ENCODE measurements at places on chromosomes 2 and 18.

- no peak for DNase-seq
Observed at GRCh38 chr2:38434595-38434994, 57.5 kb upstream of the ATL2 start.

DNA sequence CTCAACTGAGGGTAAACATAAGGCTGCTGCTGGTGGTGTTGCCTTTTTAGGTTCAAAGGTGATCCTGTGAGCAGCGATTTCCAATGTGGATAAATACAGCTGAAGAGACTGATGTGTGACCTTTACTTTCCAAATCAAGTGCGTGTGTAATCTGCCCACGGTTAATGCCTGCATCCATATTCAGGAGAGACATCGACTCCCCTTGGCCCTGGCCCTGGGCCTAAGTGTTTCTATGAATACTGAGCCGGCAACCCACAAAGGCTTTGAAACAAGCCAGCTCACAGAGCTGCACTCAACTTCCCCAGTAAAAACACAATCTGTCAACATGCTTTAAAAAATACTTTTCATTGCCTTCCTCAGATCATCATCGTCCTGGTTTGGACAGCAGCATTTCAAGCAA lies 1026.6 kb downstream of the TMEM182 start:
- no peak for DNase-seq

DNA sequence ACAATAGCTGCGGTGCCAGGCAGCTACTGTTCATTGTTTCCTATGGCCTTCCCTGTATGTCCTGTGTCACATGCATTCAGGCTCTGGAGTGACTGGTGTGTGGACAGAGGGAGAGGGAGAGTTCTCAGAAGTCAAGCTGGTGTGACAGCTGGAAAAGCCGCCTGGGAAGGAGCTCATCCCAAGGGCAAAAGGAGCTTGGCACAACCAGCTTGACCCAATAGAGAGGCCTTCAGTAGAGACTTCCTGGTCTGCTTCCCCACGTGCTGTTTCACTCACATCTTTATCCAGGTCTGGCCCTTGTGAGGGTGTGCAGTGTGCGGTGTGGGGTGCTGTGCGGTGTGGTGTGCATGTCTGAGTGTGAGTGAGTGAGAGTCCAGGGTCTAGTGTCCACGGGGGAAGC lies 11.1 kb upstream of the NT5DC4 start:
- DNase-seq = no peak

- no peak for DNase-seq
Observed at GRCh38 chr2:9709539-9710285, 78.9 kb upstream of the YWHAQ start.

DNA sequence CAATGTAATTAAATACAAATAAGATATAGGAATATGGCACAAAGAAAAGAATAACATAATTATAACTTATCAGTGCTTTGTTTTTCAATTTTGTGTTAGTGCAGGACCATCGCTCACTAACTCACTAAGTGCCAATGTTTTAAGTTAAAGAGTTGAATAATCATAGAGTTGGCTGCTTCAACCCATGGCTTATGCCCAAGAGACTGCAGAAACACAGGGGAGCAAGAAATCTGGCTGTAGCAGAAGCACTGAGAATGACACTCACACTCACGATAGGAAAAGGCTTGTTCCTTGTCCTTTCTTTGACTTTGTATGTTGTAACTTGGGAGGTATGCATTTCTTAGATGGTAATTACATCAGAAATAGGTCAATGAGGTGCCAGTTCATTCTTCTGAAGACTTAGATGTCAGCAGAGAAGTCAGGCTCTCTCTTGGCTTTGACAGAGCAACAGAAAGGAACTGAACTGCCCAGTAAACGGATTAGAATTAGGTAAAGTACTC lies 852.2 kb downstream of the LRRTM4 start:
- DNase-seq = no peak

- no peak for DNase-seq
Observed at GRCh38 chr2:187446711-187447110, 1.3 kb downstream of the CALCRL start.

- DNase-seq = no peak
Observed at GRCh38 chr2:105747991-105748390, 3.3 kb downstream of the NCK2 start.

DNA sequence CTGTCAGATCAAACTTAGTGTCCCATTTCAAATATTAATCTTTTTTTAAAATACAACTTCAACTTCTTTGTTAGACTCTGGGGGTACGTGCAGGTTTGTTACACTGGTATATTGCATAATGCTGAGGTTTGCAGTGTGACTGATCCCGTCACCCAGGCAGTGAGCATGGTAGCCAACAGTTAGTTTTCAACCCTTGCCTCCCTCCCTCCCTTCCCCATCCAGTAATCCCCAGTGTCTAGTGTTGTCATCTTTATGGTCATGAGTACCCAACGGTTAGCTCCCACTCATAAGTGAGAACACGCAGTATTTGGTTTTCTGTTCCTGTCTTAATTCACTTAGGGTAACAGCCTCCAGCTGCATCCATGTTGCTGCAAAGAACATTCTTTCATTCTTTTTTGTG lies 23.9 kb downstream of the NOL10 start:
- no peak for DNase-seq

DNA sequence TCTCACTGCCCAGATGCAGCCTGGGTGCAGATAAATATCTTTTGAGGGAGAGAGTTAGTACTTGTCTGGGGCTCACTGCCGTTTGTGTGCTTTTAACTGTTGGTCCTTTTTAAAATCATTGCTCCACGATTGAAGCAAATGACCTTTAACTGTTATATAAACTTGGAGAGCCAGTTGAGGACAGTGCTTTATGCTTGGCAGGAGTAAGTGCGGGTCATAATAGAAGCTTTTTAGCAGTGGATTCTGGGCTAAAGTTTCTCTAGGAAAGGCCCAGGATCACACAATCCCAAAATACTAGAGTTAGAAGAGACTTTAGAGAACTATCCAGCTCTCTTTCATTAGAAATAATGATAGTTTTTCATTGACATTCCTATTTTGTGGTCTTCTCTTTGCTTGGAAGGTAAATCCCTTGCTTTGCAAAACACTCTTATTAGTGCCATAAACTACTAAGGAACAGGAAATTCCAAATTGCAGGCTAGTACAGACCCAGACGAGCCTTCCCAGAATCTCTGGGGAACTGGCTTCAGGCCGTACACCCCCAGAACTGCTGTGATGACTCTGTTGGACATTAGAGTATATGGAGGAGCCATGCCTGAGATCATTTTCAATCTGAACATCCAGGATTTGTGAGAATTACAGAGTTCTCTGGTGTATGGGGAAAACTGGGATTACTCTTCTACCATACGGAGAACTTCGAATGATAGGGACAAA lies 19.1 kb downstream of the LIMS1 start:
- no peak for DNase-seq

DNA sequence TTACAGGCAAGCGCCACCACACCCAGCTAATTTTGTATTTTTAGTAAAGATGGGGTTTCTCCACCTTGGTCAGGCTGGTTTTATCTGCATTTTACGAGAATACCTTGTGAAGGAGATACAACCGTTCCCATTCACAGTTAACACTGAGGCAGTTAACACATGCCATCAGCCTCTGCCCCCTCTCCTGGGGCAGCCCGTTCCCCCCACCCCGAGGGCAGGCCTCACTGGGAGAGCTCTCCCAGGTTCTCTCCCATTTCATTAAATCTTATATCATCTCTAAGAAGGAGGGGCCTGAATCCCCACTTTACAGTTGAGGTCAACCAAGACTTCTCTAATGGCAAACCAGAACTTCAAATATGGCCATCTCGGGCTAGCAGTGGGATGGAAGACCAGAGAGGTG lies 95.0 kb upstream of the ST3GAL5 start:
- no peak for DNase-seq

DNA sequence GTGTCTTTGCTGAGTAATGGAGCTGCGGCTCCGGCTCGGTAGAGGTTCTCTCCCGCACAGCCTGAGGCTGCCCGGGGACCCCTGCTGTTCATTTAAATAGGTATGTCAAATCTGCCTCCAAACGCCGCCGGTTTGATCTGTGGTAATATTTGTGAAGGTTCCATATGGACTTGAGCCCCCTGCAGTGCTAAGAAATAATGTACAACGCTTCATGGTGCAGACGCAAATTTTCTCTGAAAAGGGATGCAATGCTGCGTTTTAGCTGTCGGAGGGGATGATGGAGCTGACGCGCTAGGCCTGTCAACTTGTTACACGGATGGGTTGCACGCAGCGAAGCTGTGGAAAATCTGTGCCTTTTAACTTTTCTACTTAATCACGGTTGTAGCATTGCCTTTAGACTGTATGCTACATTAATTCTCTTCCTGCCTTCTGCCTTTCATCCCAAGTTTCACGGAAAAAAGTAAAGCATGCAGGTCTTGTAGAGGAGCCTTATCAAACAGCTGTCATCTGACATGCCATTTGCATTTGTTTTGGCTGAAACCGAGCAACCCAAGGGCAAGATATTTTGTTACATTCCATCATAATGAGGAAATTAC lies 43.2 kb downstream of the MRPS9 start:
- DNase-seq = no peak

GRCh38 chr2:195612611-195613495 lies 44.2 kb upstream of the SLC39A10 start:
- DNase-seq = peak; percentile 17

DNA sequence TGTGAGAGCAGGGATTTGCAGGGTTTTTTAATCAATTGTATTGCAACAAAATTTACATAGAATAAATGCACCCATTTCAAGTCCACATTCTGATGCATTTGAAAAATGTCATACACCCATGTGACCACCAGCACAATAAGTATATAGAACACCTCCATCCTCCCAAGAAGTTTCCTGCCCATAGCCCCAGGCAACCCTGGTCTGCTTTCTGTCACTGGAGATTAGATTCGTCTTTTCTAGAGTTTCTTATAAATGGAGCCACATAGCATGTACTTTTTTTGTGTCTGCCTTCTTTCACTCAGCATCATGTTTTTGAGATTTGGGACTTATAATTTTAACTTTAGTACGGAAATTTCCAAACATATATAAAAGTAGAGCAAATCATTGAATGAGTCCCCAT lies 127.2 kb upstream of the EPAS1 start:
- no peak for DNase-seq

DNA sequence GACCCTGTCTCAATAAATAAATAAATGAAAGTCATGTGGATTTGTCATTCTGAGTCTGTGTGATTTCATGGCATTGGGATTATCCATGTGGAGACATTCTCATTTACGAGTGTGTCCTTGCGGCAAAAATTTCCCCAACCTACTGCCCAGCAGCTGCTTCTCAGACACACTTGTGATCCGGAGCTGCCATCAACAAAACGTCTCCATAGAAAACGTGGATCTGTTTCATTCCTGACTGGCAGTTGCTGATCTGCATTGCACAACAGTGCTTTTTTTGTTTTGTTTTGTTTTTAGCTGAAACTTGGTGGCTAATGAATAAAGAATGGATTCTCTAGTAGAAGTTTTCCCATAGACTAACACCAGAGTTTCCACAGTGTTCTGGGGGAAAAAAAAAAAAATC lies 74.7 kb downstream of the TGIF1 start:
- no peak for DNase-seq
